ENCODE measurements at places on chromosomes 3 and 15.

GRCh38 chr3:11455956-11456355, 183.8 kb downstream of the ATG7 start:
- no peak for DNase-seq

GRCh38 chr15:64247535-64247905, 84.7 kb upstream of the PPIB start:
- DNase-seq: no peak

DNA sequence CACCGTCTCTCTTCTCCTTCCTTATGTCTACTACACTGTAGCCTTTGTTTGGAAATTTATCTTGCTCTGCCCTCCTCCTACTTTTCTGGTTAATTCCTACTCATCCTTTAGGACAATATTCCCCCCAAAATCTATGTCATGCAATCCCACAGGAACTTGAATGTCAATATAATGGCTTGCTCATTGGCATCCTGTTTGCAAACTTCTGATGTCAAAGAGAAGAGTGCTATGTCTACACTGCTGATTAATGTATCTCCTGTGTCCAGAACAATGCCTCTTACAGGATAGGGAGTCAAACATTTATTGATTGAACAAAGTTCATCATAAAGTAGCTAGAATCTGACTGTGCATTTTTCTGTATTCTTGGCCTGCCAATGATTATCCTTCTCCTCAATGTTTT, 22.8 kb downstream of the SIDT1 start:
- DNase-seq: no peak

DNA sequence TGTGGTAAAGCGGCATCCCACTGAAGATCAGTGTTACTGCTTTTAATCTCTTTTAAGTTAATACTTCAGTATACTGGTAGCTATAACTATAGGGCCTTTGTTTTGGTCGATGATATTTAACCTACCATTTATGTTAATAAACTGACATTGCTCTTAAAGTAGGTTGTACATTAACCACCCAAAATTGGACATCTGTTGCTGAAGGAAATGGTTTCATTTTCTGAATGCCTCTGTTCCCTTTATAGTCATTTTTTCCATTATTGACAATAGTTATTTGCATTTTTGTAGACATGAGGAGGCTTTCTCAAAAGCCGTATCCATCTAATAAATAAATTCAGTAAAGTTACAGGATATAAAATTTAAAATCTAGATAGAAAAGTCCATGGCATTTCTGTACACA, 252.4 kb upstream of the UBE2E1 start:
- DNase-seq: no peak

GRCh38 chr15:70281811-70282307, 184.1 kb upstream of the TLE3 start:
- DNase-seq: no peak

DNA sequence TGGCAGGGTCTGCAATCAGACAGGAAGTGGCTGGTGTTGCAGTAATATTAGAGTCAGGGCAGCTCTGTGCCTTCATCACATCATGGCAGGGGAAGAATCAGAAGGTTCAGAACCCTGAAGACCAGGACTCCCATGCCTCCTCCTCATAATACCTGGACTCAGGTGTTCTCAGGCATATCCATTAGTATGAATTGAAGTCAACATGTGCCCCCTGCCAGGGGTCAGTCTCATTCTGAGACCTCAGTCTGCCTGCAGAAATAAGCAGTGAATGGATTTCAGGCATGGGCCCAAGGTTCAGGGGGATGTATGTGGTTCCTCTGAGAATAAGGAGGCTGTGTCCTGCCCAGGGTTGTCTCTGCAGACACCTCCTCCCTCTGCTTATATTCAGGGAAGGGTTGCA, 74.2 kb downstream of the SPSB4 start:
- no peak for DNase-seq

DNA sequence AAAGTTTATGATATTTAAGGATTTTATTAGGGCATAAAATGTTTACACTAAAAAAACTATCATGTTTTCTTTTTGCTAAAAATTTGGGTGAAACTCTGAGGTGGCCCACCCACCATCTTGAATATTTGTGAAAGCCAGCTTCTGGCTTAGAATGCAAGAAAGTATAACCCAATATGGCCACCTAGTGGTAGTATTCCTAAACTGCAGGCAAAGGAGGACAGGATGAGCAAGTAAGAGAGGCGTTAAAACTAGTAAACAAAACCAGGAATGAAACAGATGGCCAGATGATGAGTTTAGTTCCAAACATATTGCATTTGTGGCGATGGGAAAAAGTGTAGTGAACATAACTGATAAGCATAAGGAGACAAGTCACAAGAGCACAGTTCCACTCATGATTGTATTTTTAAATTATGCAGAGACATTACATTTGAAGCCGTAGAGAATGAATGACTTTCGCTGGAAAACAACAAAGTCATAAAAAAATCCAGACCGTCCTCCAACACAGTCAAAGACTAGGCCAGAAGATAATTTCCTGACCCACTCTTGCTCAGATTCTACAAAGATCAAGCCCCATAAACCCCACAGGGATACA, 103.3 kb upstream of the PRTG start:
- DNase-seq: no peak

GRCh38 chr3:115204475-115204874, 57.4 kb upstream of the ZBTB20 start:
- DNase-seq: no peak

DNA sequence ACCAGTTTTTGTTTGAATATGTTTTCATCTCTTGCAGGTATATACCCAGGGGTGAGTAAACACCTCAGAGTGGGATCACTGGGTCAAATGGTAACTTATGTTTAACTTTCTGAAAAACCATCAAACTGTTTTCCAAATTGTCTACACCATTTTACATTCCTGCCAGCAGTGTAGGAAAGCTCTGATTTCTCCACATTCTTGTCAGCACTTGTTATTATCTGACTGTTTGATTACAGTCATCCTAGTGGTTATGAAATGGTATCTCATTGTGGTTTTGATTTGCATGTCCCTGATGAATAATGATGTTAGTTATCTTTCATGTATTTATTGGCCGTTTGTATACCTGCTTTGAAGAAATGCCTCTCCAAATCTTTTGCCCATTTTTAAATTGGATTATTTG, 13.8 kb downstream of the FSD2 start:
- DNase-seq: no peak

DNA sequence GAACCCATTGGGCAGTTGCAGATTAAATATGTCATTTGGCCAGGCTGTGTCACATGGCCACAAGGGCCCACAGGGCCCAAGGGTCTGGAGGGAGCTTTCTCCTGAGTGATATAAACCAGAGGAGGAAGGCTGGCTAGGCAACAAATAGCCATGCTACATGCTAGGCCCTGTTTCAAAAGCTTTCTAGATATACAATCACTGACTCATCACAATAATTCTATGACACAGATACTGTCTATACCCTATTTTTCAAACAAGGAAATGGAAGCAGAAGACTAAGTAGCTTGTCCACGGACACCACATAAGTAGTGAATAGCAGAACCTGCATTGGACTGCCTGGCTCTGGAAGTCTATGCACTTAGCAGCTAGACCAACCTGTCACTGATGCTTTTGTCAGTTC, 625.4 kb downstream of the NTRK3 start:
- DNase-seq: no peak

- no peak for DNase-seq
Measured at GRCh38 chr3:158354713-158355112, 216.3 kb upstream of the MLF1 start.

DNA sequence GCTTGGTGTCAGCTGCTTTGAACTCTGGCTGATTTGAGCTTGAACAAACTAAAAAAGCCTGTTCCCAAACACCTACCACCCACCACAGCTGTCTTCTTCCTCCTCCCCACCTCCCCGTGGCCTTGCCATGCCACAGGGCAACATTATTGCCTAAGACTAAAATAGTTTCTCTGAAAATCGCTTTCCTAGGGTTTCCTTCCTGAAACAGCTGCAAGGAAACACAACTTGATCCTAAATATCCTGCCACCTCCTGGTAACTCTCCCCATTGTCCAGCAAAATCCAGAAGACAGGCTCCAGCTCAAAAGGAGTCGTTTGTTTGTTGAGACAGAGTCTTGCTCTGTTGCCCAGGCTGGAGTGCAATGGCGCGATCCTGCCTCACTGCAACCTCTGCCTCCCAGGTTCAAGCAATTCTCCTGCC, 193.9 kb upstream of the TPM1 start:
- DNase-seq: no peak

GRCh38 chr3:177468331-177468730, 271.0 kb upstream of the TBL1XR1 start:
- DNase-seq: no peak

- no peak for DNase-seq
Measured at GRCh38 chr15:91259077-91259476, 159.0 kb downstream of the SV2B start.

DNA sequence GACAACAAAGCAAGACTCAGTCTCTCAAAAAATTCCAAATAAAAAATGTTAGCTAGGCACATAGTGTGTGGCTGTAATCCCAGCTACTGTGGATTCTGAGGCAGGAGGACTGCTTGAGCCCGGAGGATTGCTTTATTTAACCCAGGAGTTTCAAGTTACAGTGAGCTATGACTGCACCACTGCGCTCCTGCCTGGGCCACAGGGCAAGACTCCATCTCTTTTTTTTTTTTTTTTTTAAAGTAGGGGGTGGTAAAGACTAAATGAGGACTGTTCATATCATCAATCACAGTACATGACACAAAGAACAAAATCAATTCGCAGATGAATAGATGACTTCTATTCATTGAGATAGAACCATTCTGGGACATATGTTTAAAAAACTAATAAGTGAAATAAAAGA, 48.1 kb downstream of the ACAP2 start:
- DNase-seq: no peak

DNA sequence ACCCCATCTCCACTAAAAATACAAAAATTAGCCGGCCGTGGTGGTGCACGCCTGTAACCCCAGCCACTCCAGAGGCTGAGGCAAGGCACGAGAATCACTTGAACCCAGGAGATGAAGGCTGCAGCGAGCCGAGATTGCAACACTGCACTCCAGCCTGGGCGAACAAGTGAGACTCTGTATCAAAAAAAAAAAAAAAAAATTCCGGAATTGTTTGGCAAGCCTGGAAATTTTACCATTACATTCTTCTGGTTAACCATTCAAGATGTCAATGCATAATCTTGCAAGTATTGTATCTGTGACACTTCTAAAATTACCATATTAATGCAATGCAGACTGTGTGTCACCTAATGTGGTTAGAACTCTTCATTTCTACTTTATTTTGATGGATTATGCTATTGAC, 67.0 kb downstream of the CSNK1G1 start:
- DNase-seq: no peak

GRCh38 chr3:119898478-119899191, 116.7 kb downstream of the NR1I2 start:
- no peak for DNase-seq

GRCh38 chr3:117282566-117282965, 573.0 kb downstream of the TUSC7 start:
- no peak for DNase-seq

- DNase-seq: peak; percentile 48
Measured at GRCh38 chr3:11282250-11283138, 10.3 kb downstream of the ATG7 start.

DNA sequence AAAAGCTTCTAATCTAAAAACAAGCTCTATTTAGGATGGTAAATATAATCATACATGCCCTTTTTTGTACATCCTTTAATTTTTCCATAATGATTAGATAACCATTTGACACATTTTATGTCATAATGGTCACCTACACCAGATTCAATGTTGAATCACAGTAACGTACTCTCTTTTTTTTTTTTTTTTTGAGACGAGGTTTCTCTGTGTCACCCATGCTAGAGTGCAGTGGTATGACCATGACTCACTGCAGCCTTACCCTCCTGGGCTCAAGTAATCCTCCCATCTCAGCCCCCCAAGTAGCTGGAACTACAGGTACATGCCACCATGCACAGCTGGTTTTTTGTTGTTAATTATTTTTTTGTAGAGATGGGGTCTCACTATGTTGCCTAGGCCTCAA, 49.2 kb downstream of the PROS1 start:
- DNase-seq: no peak

- DNase-seq: peak; percentile 71
Measured at GRCh38 chr15:75647370-75648155, at the start of gene SNX33. Gene SNX33 (plus strand): TSS chr15:75647912. CDS start chr15:75649103, 1,191 bp downstream.

DNA sequence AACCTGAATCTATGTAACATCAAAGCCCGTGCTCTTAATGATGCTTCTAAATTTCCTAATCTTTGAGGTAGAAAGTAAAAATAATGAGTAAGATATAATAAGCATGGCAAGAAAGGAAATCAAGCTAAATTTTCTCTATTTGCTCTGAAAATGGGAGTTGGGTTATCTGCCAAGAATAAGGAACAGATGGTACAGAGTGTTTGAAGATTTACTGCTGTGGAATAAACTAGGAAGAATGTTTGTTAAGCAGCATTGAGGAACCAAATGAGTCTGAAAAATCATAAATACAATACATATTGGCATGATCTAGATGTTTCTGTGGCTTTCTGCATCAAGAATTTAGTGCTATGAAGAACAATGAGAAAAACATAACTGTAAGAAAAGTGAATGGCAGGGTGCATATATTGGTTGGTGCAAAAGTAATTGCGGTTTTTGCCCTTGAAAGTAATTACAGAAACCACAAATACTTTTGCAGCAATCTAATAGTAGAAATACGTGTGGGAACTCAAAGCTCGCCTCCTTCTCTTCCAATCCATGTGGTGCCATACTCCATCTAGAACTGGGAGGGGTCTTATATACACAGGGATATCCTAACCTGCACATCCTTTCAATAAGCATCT, 87.6 kb downstream of the SUCNR1 start:
- DNase-seq: no peak

DNA sequence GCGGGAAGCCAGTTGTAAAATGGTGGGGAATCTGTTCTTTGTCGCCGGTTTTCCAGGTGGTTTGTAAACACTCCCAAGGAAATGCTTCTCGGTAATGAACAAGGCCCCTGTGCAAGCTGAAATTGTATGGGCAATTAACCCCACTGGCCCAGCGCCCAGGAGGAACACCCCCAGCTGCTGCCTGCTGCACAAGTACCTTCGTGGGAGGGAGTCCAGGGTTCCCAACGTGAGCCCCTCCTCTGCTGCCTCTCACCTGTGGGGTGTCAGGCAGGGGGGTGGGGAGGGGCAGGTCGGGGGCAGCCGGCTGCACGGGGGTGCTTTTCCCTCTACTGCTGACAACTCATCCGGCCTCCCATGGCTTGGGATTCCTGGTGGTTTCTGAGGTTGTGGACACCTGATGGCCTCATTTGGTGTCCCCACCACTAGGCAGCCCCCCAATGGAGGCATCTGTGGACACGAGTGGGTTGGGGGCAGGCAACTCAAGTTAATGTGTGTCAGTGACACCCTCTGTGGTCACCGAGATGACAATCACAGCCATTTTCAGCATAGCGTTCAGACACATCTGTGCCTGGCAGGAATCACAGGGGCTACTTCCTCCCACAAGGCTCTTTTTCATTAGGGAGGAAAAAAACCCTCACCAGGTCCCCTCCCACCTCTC, 35.6 kb upstream of the PRR23E start:
- DNase-seq: no peak

Data from amygdala (tissue), 56 donors.